ENCODE measurements at places on chromosomes 2 and 18. TPM values are rescaled to one million over a fixed set of nuclear protein-coding genes. Genes with fewer than 3 reads are reported as not detected.

Gene MBP
- 4.0 TPM for total RNA-seq

Gene EPG5
- total RNA-seq, result 20.6 TPM

Gene DIS3L2
- total RNA-seq, result 31.5 TPM

Gene ATP8B1
- 100 TPM for total RNA-seq

Gene CNGA3
- not detected for total RNA-seq

Gene STAT4
- 0.46 TPM for total RNA-seq

Gene AKAIN1
- not detected for total RNA-seq

Gene FOXD4L1
- total RNA-seq, result 0.18 TPM

Gene OR6B2
- total RNA-seq, result not detected

Gene IL18RAP
- not detected for total RNA-seq

Gene RELCH
- 20.7 TPM for total RNA-seq

Gene RASGRP3
- total RNA-seq, result 42.1 TPM

Gene ZEB2
- total RNA-seq, result 49.6 TPM

Gene CDK15
- not detected for total RNA-seq

Gene HOXD13
- total RNA-seq, result not detected

Gene STPG4
- 0.53 TPM for total RNA-seq

Gene CD8A
- not detected for total RNA-seq

Gene TTR
- total RNA-seq, result not detected

Gene GPR35
- 0.33 TPM for total RNA-seq

Gene MYO7B
- total RNA-seq, result not detected

Gene HOXD9
- 3.9 TPM for total RNA-seq

Gene FSHR
- total RNA-seq, result not detected

Gene DCTN1
- 165 TPM for total RNA-seq

Gene GULP1
- total RNA-seq, result 43.0 TPM

Gene RGPD4
- 0.09 TPM for total RNA-seq

Gene RNF152
- 27.5 TPM for total RNA-seq

Gene AGXT
- not detected for total RNA-seq

Gene TAF4B
- 1.2 TPM for total RNA-seq

Gene ICA1L
- total RNA-seq, result 3.7 TPM

Gene DNER
- not detected for total RNA-seq

Gene CCDC85A
- total RNA-seq, result 16.9 TPM

Gene CYRIA
- 38.4 TPM for total RNA-seq

Gene PSTPIP2
- 3.4 TPM for total RNA-seq

All from endothelial cell of umbilical vein (primary cell).